Esophagus mucosa (tissue), 1 donor: ENCODE measurements at places on chromosomes 5 and 9. TPM values are rescaled to one million over a fixed set of nuclear protein-coding genes. Genes with fewer than 3 reads are reported as not detected.

IQGAP2 gene
- total RNA-seq: 4.2 TPM

IGFBPL1 gene
- total RNA-seq: not detected

FOXD4L4 gene
- total RNA-seq: 0.52 TPM

SMARCA2 gene
- 81.7 TPM for total RNA-seq

SLC27A6 gene
- total RNA-seq: 1.8 TPM

SETX gene
- total RNA-seq: 19.1 TPM

NMUR2 gene
- not detected for total RNA-seq

GPR150 gene
- not detected for total RNA-seq

PIP5K1B gene
- 1.3 TPM for total RNA-seq

CNTFR gene
- not detected for total RNA-seq

OBP2B gene
- not detected for total RNA-seq

TEK gene
- total RNA-seq: 1.9 TPM

DIRAS2 gene
- not detected for total RNA-seq

KCTD16 gene
- not detected for total RNA-seq

ANKRD31 gene
- 0.32 TPM for total RNA-seq

CKMT2 gene
- total RNA-seq: 0.96 TPM

BTNL3 gene
- total RNA-seq: not detected

DOLK gene
- total RNA-seq: 9.2 TPM

IL3 gene
- total RNA-seq: not detected

LCN12 gene
- 0.80 TPM for total RNA-seq

CDH6 gene
- 0.60 TPM for total RNA-seq

SHC3 gene
- 1.4 TPM for total RNA-seq

GSN gene
- total RNA-seq: 270 TPM

POU4F3 gene
- not detected for total RNA-seq

ATP6V0E1 gene
- 121 TPM for total RNA-seq

ZBTB34 gene
- 2.5 TPM for total RNA-seq

ZNF608 gene
- 6.7 TPM for total RNA-seq

BOD1 gene
- total RNA-seq: 24.3 TPM

ZNF454 gene
- 0.52 TPM for total RNA-seq

ADAMTS6 gene
- total RNA-seq: 1.2 TPM

ACTBL2 gene
- not detected for total RNA-seq

GLRA1 gene
- not detected for total RNA-seq

ADAM19 gene
- total RNA-seq: 2.2 TPM

PCDHGB2 gene
- 1.2 TPM for total RNA-seq

C9orf153 gene
- total RNA-seq: 0.12 TPM

TSLP gene
- total RNA-seq: 3.8 TPM

EPB41L4A gene
- 35.1 TPM for total RNA-seq

SPINK13 gene
- not detected for total RNA-seq

CDH10 gene
- not detected for total RNA-seq

SYK gene
- total RNA-seq: 60.3 TPM

AGXT2 gene
- not detected for total RNA-seq

LIX1 gene
- total RNA-seq: not detected

SMC2 gene
- total RNA-seq: 16.0 TPM

PRRC2B gene
- 82.9 TPM for total RNA-seq

TAF11L10 gene
- not detected for total RNA-seq

FABP6 gene
- total RNA-seq: 3.1 TPM

ANKRA2 gene
- total RNA-seq: 12.9 TPM

ADGRV1 gene
- total RNA-seq: 3.7 TPM

SHROOM1 gene
- total RNA-seq: 6.9 TPM
